ENCODE measurements at places on chromosomes 2 and 18.
A peak's percentile ranks its signal among the peaks of the same experiment; 100 is the strongest.

DNA sequence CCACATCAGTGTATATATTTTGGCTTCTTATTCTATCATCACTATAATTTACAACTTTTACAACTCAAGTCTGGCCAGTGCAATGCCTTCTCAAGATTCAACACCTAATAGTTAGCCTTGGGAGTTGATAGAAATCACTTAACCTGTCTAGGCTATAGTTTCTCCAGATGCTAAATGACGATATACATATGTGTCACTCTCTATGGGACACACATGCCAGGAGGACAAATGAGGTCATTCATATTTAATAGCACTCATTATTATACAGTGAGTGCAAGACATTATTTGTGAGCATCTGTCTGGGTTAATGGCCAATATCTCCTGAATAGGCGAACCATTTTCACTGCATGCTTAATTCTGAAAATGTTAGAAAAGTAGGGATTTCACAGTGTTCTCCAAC lies 89.8 kb downstream of the ALK start:
- DNase-seq = no peak

- DNase-seq = no peak
Measured at GRCh38 chr18:23528580-23529472, 25.5 kb downstream of the RMC1 start.

DNA sequence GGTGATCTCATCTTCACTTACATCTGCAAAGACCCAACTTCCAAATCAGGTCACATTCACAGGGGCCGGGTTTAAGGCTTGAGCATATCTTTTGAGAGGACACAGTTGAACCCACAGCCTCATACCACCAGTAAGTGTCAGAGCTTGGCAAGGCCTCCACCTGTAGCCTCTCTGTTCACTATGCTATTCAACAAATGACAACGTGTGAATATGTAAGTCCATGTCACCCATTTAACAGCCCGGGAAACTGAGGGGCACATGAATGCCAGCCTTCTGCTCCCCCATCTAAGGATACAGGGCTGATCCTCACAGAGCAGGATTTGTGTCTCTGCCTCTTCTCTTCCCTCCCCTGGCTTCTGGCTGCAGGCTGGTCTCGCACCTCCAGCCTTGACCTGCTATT lies 3.5 kb upstream of the KCNF1 start:
- DNase-seq = no peak

DNA sequence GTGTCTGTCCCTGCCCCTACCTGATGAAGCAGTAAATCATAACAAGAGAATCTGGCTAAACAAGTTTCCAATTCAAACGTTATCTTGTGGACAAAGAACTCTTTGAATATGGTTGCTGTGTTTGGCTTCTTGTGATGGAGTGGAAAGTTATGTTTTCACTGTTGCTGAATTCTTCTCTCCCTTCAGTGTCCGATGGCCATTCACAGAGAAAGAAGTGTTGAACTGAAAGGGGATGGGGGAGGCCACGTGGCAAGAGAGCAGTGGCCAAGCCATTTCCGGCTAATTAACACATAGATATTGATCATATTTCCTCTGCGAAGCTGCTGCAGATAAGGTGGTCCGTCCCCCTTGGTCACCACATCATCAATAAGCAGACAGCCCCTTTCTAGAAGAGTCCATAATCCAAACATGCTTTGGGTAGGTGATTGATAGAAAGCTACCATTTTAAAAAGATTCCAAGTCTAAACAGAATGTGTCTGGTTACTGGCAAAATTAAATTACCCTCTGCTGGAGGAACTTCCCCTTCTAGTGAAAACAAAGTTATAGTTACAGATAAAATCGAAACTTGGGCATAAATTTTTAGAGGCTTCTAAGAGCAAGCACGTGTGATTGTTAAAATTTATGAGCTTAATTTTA lies 36.9 kb upstream of the FZD7 start:
- DNase-seq = no peak

DNA sequence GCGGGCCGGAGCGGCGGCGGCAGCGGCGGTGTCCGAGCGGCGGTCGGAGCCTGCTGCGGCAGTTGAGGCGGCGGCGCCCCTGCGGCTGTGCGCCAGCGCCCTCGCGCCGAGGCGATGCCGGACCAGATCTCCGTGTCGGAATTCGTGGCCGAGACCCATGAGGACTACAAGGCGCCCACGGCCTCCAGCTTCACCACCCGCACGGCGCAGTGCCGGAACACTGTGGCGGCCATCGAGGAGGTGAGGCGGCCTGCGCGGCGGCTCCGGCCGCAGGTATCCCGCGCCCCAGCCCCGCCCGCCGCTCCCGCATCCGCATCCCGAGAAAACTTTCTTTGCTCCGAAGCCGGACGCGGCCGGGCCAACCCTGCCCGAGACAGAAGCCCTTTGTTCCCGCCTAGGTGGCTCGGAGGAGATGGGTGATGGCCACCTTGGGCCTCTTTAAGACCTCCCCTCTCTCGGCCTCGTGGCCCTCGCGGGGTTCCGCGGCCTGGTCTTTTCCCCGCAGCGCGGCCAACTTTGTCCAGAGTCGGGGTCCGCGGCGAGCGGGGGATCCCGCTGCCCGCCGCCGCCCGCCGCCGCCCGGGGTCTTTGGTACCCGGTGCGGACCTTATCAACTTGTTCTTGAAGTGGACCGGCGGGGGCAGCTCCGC lies 504 bp downstream of the ASAP2 start:
- no peak for DNase-seq

DNA sequence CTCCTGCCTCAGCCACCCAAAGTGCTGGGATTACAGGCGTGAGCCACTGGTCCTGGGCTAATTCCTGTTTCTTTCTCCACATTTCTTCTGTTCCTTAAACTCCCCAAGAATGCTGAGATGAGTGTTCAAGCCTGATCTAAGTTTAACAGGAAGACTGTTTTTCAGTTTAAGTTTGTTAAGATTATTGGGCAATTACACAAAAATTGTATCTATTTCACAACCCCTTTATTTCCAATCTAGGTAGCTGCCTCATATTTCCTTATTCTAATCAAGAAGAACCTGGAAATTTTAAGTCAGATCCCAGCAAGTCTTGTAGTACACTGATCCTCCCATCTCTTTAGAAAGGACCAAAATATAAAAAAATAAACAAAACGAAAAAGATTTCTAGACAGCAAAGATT lies 11.7 kb downstream of the SFT2D3 start:
- no peak for DNase-seq

DNA sequence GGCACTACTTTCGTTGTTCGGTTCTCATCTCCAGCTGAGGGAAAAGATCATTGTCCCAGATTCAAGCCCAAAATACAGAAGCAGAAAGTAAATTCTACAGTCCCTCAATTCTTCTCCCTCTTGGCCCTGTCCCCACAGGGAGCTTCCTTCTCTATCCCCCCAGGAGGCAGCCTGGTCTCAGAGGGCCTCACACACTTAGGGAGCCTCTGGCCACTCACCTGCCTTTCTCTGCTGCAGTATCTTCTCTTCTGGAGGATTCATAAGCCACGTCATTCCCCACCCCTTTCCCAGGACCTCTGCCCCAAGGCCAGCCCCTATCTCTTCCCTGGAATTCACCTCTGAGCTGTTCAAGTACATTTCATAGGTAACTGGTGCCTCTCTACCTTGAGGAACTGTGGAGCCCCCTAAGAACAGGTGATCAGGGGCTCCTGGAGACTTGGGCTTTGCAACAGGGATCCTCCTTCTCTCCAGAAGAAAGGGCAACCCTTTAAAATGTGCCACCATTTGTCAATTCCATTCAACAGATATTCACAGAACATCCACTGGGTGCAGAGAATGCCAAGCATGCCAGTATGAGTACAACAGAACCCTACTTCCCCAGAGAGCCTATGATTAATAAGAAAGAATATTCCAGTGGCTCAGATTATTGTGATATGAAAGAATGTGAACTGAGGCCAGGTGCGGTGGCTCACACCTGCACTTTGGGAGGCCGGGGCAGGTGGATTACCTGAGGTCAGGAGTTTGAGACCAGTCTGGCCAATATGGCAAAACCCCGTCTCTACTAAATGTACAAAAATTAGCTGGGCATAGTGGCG lies 72.9 kb downstream of the CIB4 start:
- no peak for DNase-seq

- DNase-seq = no peak
Measured at GRCh38 chr18:13382954-13383827, 164.6 kb downstream of the LDLRAD4 start.

GRCh38 chr2:12979066-12979465 lies 262.3 kb downstream of the TRIB2 start:
- DNase-seq = no peak

- DNase-seq = no peak
Measured at GRCh38 chr2:37119157-37119556, 34.8 kb downstream of the GPATCH11 start.

DNA sequence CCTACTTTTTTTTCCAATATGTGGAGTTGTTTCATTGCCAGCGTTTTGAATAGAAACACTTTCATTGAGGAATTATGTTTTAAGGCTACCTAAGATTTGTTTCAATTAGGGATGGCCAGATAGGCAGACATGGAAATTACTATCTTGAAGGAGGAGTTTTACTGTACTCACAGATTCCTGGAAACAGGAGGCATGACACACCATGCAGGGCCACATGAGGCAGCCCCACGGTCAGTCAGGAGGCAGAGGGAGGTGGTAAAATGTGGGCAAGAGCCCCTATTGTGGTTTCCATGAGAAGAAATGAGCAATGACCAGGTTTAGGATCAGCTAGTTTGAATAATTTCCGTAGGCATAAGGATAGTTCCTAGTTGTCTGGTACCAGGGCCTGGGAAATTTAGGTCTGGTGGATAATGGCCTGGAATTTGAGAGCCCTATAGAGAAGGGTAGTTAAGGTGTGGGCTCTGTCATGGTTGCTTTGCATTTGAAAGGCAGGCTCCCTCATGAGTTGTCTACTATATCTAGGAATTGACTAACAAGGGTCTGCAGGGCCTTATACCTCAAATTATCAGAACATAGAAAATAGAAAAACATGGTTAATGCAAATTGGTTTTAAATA lies 360.0 kb upstream of the KCNJ3 start:
- DNase-seq = no peak

DNA sequence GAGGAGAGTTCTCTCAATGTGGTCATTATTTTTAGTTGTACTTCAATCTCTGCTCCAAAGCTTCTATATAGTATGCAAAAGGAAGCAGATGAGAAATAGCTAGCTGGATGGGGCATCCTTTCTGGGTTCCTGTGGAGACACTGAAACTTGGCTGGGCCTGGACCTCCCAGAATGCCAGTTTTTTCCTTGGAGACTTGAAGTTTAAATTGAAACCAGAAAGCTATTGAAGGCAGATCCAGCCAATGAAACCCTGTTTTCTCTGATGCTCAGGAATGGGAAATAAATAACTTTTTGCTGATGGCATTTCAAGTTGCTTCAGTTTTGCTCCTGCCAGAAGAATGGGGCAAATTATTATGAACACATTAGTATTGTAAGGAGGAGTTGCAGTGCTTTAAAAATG lies 2.9 kb downstream of the SETBP1 start:
- no peak for DNase-seq

GRCh38 chr18:60100778-60101177 lies 201.0 kb downstream of the PMAIP1 start:
- no peak for DNase-seq

- peak; percentile 4 for DNase-seq
Measured at GRCh38 chr2:9002637-9003365, 683 bp downstream of the MBOAT2 start.

DNA sequence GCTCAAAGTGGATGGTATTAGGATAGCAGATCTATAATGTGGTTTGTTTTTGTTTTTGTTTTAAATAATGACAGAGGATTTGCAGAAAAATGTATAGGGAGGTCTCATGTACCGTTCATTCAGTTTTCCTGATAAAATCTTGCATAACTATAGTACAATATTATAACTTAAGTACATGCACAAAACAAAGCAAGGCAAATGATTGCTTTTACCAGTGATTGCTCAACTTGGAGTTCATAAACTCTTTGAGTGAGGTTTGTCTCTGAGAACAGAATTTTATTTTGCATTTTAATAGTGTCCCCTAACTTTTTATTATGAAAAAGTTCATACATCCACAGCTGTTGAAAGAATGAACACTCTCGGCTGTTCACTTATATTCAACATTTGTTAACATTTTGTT lies 96.6 kb downstream of the MAP4K4 start:
- DNase-seq = no peak

DNA sequence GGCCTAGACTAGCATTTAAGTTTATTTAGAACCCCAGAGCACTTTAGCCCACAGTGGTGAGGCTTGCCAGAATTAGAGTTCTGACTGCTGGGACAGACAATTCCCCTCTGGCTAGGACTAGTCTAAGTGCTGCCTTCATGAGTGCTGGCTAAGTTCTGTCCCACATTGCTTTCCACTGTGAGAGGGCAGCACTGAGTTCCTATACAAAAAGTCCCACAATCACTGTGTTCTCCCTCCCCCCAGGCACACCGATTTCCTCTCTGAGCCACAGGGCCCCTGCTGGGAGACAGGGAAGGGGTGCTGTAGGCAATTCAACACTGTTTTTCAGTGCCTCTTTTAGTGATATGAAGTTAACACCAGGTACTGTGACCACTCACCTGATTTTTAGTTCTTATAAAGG lies 310.9 kb downstream of the DLGAP1 start:
- DNase-seq = no peak

DNA sequence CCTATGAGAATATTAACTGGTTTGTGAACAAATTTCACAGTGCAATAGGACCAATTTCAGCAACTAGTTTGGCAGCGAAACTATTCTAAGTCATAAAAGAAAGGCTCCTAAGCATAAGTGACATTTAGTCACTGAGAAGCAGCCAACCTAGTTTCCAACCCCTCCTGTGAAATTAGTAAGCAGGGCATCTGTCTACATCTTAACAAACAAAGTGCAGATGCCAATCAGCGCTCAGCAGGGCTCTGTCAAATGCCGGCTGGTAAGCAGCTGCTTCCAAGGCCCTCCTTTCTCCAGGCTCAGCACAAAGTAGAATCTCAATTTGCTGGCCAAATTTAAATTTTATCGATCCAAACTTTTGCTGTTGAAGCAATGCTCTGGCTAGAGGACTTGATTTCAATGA lies 124.7 kb downstream of the ICOS start:
- no peak for DNase-seq

DNA sequence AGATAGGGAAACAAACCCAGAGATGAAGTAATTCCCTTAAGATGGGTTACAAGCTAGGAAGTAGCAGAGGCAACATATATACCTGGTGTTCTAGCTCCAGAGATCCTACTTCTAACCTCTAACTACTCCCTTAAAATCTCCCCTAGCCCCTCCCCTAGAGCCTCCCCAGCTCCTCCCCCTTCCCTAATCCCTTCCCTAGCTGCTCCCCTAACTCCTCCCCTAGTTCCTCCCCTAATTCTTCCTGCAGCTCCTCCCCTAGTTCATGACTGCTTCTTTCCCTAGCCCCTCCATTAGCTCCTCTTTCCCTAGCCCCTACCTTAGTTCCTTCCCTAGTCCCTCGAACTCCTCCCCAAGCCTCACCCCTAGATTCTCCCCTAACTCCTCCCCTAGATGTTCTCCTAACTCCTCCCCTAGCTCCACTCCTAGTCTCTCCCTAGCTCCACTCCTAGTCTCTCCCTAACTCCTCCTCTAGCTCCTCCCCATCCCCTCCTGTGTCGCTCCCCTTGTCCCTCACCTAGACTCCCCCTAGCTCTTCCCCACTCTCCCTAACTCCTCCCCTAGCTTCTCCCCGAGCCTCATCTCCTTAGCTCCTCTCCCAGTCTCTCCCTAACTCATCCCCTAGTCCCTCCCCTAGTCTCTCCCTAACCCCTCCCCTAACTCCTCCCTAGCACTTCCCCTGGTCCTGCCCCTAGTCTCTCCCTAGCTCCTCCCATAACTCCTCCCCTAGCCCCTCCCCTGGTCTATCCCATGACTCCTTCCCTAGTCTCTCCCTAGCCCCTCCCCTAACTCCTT lies 108.9 kb downstream of the CD226 start:
- DNase-seq = no peak

- DNase-seq = no peak
Measured at GRCh38 chr2:75290600-75291150, 91.4 kb upstream of the TACR1 start.

- no peak for DNase-seq
Measured at GRCh38 chr2:12451726-12452125, 265.0 kb upstream of the TRIB2 start.
